ENCODE measurements at places on chromosomes 3 and 15.

- no peak for DNase-seq
These were observed 36.1 kb upstream of the TMCO5A start for GRCh38 chr15:37898362-37898761.

DNA sequence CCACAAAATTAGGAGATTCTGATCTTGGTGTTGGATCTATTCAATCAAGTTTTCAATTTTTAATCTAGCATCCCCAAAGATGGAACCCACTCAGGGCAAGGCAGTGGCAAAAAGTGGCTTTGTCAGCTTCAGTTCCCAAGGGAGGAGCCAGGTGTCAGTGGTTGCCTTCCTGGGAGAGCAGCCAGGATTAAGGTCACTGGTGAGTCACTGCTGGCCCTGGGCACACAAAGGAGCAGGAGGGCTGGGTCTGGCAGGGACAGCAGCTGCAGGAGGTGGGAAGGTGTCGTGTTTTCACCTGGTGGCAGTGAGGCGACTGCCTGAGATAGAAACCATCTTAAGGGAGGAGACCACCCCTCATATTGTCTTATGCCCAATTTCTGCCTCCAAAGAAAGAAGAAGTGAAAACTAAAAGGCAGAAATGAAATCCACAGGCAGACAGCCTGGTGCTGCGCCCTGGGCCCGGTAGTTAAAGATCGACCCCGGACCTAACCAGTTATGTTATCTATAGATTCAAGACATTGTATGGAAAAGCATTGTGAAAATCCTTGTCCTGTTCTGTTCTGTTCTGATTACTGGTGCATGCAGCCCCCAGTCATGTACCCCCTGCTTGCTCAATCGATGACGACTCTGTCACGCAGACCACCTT lies 5.9 kb upstream of the KLHL25 start:
- no peak for DNase-seq

GRCh38 chr3:51817375-51817774 lies 38.3 kb upstream of the IQCF6 start:
- no peak for DNase-seq

- no peak for DNase-seq
These were observed 1.5 kb upstream of the CA12 start for GRCh38 chr15:63382966-63383710.

- no peak for DNase-seq
These were observed 101.8 kb downstream of the LRRK1 start for GRCh38 chr15:101020945-101021344.

DNA sequence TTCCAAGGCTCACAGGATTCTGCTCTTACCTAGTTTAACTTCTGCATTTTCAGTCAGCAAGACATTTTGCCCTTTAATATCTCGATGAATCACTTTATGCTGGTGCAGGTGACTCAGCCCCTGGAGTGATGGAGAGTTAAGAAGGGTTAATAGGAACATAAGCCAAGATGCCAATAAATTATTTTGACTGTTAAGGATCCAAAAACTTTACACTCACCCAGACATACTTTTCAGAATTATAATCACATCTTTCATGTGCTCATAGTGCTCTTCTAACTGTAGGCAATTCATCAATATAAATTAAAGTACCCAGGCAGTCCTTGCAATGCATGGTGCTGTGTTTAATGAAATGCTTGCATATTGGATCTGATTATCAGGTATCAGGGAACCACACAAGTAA lies 164.1 kb upstream of the SLC2A2 start:
- DNase-seq: no peak

GRCh38 chr15:34847598-34847997 lies 52.2 kb upstream of the ACTC1 start:
- DNase-seq: no peak

DNA sequence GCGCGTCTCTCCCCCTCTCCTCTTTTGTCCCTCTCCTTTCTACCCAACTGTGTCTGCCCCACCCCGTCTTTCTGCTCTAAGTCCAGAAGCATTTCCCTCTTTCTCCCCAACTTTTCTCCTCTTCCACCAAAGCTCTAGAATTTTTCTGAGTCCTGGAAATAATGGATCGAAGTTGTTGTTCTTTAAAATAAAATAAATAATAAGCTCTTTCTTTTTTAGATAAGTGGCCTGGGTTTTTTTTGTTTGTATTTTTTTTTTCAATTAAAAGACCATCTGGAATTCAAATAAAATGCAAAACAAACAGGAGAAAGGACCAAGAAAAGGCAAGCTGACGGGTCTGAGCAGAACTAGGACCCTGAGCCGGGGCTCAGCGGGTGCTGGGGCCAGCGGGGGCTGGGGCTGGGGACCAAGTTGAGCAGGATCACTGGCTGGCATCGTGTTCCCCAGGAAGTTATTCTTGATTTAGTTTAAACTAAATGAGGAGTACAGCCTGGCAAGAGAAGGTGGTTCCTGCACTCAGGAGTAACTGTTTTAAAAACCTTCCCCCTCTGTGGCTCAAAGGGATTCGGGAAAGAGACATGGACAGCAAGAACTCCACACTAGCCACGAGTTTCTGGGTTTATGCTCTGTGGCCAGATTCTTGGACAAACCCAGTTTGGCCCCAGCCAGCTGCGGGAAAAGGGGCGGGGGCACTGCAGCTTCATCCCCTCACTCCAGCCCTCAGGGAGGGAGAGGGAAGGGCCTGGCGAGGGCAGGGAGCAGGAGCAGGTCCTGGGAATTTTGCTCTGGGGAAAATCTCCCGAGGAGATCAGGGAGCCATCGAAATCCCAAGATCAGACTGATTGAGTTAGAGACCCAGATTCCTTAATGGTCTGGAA lies 8.4 kb downstream of the GATA2 start:
- no peak for DNase-seq

DNA sequence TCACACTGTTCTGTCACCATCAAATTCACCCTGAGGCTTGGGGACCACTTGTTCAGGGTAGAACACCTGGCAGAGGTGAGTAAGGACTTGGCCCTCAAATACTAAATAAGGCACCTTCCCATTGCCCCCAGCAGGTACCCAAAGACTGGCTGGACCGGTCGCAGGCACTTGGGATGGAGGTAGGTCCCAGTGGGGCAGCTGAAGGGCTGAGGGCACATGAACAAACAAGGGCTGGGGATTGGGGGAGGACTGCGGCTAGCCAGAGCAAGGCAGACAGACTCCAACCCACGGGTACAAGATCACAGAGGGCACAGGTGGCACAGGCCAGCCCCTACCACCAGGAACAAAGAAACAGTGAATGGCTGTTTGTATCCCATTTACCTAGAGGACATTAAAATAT lies 1.9 kb downstream of the MRPS25 start:
- no peak for DNase-seq

DNA sequence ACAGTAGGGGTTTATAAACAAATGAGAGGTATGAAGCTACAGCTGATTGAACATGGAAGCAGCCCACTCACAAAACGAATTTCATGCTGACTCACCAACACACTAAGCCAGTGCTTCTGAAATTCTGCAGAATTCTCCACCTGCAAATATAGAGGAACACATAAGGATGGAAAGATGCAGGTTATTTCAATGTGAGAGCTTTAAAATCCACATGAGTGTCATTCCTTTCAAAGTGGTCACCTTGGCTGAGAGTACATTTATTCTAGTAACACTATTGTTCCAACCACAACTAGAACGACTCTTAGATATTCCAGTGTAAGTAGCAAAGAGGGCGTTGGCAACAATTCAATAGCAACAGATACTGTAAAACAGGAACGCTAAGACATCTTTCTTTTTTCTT lies 189.9 kb upstream of the TSC22D2 start:
- DNase-seq: no peak

GRCh38 chr3:45611209-45611608 lies 16.7 kb downstream of the LIMD1 start:
- no peak for DNase-seq

GRCh38 chr3:24582431-24583403 lies 88.1 kb upstream of the THRB start:
- DNase-seq: no peak

DNA sequence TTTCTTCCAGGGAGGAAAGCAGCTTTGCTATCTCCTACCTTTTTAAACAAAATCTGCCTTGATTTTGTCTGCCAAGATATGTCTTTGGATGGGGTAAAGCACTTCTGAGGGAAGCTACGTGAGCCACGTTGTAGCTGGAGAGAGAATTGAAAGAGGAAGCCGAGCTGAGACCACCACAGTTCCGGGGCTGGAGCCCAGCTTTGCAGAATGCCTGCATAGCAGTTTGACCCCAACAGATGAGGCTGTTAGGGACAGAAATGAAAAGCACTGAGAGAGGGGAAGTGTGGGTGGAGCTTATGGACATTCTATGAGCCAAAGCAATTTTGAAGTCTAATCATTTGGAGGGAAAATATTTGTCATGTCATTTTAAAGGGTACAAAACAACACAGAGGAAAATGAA lies 45.4 kb downstream of the LIPC start:
- DNase-seq: no peak

DNA sequence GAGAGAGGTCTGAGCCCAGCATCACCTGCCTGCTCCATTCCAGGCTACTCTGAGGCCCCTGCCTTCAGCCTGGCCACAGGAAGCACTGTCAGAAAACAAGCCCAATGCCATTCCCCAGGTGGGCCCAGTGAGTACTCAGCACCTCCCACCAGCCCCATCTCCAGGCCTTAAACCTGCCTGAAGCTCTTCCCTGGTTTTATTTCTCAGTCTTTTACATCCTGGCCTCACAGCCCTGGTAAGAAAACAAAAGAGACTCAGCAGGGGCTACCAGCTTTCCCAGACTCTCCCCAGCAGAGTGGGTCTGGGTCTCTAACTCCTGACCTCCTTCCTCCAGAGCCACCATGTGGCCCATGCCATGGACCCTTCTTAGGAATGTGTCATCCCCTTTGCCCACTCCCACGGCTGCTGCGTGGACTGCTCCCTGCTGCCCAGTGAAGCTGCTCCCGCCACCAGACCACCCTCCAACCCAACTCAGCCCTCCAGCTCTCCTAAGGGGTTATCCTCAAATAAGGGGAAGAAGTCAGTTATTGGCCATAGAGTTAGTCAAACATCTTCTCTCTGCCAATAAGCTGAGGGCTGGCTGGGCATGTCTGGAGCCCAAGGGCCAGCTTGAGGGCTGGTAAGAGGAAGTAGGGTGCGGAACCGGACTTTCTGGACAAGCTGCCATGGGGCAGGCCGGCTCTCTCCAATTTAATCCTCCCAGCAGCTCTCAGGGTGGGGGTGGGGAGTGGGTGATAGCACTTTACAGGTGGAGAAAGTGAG lies 116.7 kb upstream of the LINGO1 start:
- no peak for DNase-seq

DNA sequence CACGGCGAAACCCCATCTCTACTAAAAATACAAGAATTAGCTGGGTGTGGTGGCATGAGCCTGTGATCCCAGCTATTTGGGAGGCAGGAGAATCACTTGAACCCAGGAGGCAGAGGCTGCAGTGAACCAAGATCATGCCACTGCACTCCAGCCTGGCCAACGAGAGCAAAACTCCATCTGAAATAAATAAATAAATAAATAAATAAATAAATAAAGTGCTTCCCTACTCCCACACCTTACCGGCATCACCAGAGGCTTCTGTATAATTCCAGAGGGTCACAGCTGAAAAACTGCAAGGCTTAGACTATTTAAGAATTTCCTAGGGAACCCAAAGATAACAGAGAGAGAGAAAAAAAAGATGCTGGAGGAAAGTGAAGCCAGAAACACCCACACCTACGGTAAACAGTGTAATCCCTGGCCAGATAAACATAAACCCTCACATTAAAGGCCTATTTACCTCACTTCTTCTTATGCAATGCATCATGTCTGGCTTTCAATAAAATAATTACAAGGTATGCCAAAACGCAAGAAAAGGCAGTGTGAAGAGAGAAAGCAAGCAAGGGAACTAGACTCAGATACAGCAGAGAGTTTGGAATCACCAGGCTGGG lies 15.0 kb upstream of the TRPM1 start:
- DNase-seq: no peak

DNA sequence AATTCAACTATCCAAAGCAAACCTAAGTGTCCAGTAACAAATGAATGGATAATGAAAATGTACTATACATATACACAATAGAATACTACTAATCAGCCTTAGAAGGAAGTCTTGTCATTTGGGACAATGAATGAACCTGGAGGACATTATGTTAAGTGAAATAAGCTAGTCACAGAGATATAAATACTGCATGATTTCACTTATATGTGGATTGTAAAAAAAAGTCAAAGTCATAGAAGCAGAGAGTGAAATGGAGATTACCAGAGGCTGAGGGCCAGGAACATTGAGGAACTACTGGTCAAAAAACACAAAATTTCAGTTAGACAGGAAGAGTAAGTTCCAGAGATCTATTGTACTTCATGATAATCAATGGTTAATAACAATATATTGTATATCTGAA lies 33.6 kb downstream of the MYO5A start:
- no peak for DNase-seq

DNA sequence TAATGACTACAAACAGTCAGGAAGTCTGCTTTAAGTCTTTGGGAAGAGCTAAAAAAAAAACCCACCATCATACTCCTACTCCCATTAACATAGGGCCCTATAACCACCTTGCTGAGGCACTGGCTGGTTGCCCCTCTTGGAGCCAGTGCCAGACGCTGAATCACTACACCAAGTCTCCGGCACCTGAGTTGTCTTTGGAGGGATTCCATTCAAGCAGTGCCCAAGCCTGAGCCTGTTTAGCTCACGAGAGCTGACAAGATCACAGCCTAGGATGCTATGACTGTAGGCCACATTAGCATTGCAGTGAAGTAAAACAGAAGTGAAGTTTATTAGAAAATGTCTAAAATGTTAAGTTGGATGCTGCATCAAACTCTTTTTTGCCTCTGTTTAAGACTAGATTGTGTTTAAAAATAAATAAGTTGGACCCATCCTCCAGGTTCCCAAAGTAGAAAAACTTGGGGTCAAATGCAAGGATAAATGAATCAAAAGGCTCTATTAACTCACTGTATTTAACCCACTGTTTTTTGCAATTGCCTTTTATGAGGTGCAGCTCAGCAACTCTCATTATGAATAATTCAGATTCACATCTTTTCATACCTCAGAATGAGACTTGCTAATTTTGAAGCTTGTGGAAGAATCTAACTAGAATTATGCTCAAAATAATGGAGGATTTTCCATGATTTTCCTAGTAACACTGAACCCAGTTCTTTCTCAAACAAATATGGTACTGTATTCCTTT lies 461.9 kb downstream of the FOXP1 start:
- DNase-seq: no peak

DNA sequence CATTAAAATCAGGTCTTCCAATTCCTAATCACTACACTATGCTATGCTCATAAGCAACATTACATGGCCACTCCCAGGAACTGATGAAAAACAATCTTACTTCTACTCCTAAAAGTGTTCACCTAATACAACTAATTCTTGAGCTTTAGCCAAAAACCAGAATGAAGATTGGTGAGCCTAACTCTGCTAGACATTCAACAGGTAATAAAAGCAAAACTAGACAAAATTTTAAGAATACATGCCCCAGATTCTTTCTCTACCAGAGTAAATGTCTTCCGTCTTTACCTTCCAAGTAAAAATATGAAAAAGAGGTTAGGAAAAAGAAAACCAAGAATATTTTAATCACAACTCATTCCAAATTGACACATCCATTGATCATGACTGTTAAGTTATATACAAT lies 31.3 kb downstream of the ATP13A3 start:
- no peak for DNase-seq

DNA sequence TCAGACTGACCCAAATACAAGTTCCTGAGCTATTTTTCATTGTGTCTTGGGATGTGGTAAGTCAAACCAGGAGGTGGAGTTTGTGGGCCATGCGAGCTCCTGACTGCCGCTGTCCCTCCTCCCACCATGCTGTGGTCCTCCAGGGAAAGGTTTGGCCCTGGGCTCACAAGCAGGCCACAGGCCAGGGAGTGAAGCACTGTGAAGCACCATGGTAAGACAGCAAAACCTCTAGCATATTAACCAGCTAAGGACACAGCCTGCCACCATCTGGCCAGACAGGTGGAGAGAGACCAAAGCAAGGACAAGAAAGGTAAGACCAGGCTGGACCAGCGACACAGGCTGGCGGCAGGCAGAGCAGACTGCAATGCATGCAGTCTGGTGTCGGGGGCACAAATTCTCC lies 15.3 kb downstream of the RAB43 start:
- no peak for DNase-seq
